ENCODE measurements at places on chromosomes 2 and 18.

GRCh38 chr2:176172007-176172894, 15.1 kb downstream of the HOXD3 start:
- no peak for DNase-seq

GRCh38 chr2:121167411-121167810, 117.6 kb downstream of the TFCP2L1 start:
- DNase-seq, result no peak

- DNase-seq, result no peak
These were observed 7.7 kb upstream of the SNTG2 start for GRCh38 chr2:942775-943460.

GRCh38 chr2:55047677-55048299, 2.5 kb downstream of the RTN4 start:
- peak; percentile 8 for DNase-seq

GRCh38 chr2:239157771-239158170, 243.0 kb downstream of the HDAC4 start:
- no peak for DNase-seq

DNA sequence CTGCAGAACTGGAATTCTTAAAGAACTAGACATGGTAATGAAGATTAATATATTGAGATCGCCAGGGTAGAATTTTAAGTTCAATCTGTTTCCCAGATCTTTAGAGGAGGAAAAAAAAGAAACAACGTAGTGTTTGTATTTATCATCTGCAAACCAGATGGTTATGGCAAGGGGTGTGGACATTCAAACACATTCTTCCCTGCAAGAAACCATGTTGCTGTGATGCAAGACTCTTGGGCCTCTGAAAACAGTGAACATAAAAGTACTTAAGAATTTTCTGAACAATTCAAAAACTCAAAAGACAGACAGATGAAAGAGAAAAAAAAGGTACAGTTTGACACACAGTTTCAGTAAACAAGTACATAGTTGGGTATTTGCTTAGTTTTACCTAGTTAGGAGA, 35.6 kb downstream of the COL5A2 start:
- DNase-seq, result no peak

- no peak for DNase-seq
These were observed 38.7 kb downstream of the AAK1 start for GRCh38 chr2:69604836-69605235.

Measured in nucleus accumbens (tissue), 56 donors.